ENCODE measurements at places on chromosomes 2 and 18.

DNA sequence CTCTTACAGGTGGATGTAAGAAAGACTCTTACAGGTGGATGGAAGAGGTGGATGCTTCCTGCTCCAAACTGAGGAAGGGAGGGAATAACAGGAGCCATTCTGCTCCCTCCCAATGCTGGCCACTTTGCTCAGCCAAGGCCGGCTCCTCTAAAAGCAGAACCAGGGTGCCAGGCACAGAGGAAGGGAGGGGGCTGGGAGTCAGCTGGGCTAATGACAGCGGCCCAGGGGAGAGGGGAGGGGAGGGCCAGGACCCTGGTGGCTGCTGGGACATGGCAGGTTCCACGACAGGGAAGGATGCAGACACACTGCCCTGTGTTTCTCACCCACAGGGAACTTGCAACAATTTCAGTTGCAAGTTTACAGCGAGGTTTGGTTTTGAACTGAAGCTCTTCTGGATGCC is 173.4 kb downstream of the ANAPC1 start:
- no peak overlapping the region for H3K27ac ChIP-seq
- peaks cover 13% of the 10 kb centered on the region for H3K36me3 ChIP-seq
- no peak for DNase-seq
- no peaks in the 10 kb centered on the region for H3K27me3 ChIP-seq

DNA sequence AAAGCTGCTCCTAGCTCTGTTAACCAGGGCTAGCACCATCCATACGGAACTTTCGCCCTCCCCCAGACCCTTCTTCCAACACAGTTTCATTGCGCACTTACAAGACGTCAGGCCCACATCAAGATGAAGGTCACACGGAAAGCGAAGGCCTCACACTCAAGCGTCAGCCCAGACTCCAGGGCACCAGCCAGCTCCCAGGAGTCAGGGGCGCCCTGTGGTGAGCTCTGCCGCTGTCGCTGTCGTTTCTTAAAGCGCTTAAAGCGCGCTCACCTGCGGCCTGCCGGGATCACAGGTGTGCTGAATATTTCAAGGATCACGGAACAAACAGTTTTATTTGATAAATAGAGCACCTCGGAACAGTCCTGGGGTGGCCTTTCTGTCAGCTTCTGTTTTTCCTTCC is 163.1 kb downstream of the CDH20 start:
- H3K36me3 ChIP-seq, result no peaks in the 10 kb centered on the region
- no peak overlapping the region for H3K27ac ChIP-seq
- H3K4me1 ChIP-seq, result no peaks in the 10 kb centered on the region
- H3K27me3 ChIP-seq, result no peaks in the 10 kb centered on the region
- H3K4me3 ChIP-seq, result no peak overlapping the region
- no peak for DNase-seq

GRCh38 chr2:183244300-183244844 is 120.1 kb downstream of the NUP35 start:
- no peaks in the 10 kb centered on the region for H3K36me3 ChIP-seq
- no peak overlapping the region for H3K4me3 ChIP-seq
- H3K27me3 ChIP-seq, result no peaks in the 10 kb centered on the region

- no peaks in the 10 kb centered on the region for H3K4me1 ChIP-seq
- no peak overlapping the region for H3K4me3 ChIP-seq
- DNase-seq, result no peak
- H3K36me3 ChIP-seq, result no peaks in the 10 kb centered on the region
- no peaks in the 10 kb centered on the region for H3K27me3 ChIP-seq
- H3K27ac ChIP-seq, result no peak overlapping the region
These were observed 11.6 kb upstream of the SCN2A start for GRCh38 chr2:165227571-165227970.

- H3K27me3 ChIP-seq, result no peaks in the 10 kb centered on the region
- no peak for DNase-seq
- no peaks in the 10 kb centered on the region for H3K36me3 ChIP-seq
These were observed 32.6 kb upstream of the BCL11A start for GRCh38 chr2:60586081-60586480.
